ENCODE measurements at places on chromosomes 12 and 14.
A peak's percentile ranks its signal among the peaks of the same experiment; 100 is the strongest.

DNA sequence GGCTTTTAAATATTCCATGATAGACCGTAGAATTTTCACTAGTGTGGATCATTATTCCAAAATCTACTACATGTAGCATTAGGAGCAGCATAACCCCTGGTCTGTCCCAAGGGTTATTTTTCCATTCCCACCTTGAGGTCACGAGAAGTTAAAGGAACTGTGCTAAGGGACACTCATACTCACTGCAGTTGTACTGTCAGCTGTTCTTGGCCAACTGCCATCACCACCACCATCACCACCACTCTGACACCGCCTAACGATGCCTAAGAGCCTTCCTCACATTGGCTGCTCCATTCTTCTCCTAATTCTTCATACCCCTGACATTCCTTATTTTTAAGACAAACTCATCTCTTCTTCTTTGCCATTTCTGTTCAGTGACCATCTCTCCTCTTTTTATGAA is 13.4 kb upstream of the PTGDR start:
- DNase-seq, result no peak

DNA sequence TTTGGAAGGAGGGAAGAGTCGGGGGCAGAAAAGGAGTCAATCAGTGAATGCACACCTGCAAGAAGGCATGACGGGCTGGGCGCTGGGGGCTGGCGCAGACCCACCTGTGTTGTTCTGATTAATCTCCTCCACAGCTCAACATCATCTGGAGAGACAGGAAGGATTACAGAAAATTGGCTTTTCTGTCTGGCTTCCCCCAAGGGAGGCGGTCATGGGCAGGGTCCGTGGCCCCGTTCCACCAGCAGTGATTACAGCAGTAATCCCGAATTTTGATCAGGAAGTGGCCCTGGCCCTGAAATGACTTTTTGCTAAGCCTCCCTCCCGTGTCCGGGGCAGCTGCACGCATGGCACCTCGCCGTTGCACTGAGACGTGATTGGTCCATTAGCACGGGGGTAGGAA is 24.4 kb upstream of the GALNT9 start:
- DNase-seq, result no peak

DNA sequence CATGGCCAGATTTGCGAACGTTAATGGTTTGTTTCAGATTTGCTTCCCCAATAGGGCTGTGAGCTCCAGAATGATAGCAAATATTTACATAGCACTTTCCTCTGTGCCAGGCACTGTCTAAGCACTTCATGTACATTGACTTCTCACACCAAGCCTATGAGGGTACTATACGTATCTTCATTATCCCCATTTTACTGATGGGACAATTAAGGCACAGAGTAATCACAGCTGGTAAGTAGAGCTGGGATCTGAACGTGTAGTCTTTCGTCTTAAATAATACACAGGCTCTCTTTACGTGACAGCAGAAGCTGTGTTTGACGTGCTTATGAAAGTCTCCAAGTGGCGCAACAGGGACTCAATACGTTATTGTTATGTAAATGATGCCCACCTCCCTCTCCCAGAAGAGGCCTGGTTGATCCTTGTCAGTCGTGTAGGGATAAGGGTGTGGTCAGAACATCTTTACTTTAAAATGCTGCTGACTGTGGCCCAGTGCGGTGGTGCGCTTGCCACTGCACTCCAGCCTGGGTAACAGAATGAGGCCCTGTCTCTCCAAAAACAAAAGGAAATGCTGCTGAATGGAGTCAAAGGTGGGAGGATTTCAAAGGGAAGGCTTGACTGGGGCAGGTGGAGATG is 66.3 kb upstream of the TCL1B start:
- no peak for DNase-seq

GRCh38 chr12:2375871-2376270 is 323.1 kb downstream of the CACNA1C start:
- DNase-seq, result no peak

- no peak for DNase-seq
Measured at GRCh38 chr14:77120771-77121743, 20.5 kb downstream of the ZDHHC22 start.

DNA sequence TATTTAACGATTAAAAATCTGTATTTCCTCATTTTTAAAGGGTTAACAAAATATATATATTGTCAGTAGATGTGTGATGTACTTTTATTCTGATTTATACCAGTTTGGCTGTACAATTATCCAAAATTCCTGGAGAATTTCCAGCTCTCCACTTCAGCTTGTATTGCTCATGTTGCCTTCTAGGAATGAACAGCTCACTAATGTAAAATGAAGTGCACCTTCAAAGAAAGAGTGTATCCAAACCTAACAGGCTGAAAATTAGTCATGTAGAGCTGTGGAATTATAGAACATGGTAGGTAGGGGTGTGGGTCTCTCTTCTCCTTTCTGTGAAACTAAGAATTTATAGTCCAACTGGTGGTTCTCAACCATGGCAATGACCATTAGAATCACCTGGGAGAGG is 362.0 kb downstream of the ETNK1 start:
- no peak for DNase-seq

DNA sequence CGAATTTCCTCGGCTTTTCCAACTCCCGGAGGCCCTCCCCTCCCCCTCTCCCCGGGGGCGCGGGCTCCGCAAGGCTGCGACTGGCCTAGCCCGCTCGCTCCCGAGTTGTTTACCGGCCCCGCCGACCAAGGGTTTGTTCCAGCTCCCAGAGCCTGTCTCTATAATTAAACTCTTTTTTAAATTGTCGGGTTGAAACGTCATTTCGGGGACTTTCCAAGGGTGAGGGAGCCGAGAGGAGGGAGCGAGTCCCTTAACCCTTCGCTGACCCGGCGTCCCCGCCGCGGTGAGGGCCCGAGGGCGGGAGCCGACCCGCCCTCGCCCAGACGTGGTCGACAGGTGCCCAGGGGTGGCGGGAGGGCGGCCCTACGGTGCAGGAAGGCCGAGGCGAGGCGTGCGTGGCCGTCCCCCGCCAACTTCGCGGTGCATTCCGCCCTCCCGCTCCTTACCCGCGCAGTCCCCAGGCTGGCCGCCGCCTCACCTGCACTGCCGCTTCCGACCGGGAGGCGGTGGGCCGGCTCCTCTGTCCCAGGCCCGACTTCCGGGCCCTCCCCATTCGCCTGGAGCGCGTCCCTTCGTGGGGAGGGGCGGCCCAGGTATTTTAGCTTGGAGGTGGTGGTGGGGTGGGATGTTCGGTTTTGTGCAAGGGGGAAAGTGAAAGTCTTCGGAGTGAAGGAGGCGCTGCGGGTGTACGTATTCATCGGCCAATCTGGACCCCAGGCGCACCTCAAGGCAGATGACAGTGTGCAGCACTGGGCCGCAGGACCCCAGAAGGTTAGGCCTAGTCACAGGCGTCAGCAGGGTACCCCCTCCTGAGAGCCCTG is 2.9 kb upstream of the ZFP36L1 start:
- peak; percentile 64 for DNase-seq

GRCh38 chr14:67410313-67410712 is 1.7 kb downstream of the PLEK2 start:
- no peak for DNase-seq

GRCh38 chr14:96126339-96126782 is 78.3 kb upstream of the BDKRB2 start:
- no peak for DNase-seq

- no peak for DNase-seq
Measured at GRCh38 chr14:81435391-81436295, 35.5 kb upstream of the STON2 start.

Data from activated CD8-positive, alpha-beta memory T cell treated with anti-CD3 and anti-CD28 coated beads for 1 hour (primary cell).